CD4-positive, alpha-beta T cell treated with Interleukin-4 for 1 hour (primary cell): ENCODE measurements at places on chromosomes 1 and 21.
A peak's percentile ranks its signal among the peaks of the same experiment; 100 is the strongest.

DNA sequence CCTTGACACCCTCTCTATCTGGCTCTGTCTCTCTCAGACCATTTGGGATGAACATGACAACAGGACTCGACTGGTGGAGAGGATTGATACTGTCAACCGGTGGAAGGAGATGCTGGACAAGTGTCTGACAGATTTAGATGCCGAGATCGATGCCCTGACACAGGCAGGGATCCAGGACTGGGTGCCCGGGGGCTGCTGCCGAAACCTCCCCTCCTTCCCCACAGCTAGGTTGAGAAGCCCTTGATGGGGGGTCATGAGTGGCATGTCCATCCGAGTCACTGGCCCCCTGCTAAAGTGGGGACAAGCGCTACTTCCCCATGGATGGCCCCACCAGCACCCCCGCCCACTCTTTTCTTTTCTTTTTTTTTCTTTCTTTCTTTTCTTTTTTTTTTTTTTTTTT lies 1.2 kb downstream of the TEKT2 start:
- no peak for DNase-seq

DNA sequence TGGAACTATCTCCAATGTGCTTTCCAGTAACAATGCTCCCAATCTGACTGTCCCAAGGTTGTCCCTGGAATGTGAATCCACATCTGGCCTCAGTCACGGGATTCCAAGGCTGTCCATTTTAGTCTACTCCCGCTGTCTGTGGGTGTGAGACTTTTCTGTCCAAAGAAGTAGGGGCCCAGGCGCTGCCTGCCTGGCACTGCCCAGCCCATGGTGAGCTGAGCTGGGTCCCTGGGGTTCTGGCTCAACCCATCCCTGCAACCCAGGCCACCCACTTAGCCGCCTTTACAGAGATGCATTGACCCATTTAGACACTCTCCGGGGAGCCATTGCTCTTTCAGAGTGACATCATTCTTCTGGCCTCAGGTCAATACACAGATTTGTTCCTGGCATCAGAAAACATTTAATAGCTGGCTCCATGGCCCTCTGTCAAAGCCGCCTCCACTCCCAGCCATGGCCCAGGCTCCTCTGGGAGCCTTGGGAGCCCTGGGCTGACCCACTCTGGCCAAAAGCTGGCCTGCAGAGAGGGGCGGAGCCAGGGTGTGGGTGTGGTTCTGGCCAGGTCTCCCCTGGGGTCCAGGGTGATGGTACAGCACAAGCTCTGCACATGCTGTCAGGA lies 47.2 kb upstream of the PAX7 start:
- no peak for DNase-seq

DNA sequence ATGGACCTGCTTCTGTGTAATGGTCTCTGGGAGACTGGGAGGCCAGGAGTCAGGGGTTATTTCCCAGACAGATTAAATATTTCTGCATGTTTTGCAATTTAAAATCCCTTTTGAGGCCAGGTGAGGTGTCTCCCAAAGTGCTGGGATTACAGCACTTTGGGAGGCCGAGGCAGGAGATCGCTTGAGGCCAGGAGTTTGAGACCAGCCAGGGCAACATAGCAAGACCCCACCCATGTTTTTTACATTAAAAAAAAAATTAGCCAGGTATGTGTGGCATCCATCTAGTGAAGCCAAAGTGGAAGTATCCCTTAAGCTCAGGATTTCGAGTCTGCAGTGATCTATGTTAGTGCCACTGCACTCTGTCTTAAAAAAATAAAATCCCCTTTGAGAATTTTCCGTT lies 34.1 kb downstream of the ECHDC2 start:
- DNase-seq: no peak

- peak; percentile 84 for DNase-seq
These were observed 20.9 kb upstream of the NCMAP start for GRCh38 chr1:24535021-24535424.

DNA sequence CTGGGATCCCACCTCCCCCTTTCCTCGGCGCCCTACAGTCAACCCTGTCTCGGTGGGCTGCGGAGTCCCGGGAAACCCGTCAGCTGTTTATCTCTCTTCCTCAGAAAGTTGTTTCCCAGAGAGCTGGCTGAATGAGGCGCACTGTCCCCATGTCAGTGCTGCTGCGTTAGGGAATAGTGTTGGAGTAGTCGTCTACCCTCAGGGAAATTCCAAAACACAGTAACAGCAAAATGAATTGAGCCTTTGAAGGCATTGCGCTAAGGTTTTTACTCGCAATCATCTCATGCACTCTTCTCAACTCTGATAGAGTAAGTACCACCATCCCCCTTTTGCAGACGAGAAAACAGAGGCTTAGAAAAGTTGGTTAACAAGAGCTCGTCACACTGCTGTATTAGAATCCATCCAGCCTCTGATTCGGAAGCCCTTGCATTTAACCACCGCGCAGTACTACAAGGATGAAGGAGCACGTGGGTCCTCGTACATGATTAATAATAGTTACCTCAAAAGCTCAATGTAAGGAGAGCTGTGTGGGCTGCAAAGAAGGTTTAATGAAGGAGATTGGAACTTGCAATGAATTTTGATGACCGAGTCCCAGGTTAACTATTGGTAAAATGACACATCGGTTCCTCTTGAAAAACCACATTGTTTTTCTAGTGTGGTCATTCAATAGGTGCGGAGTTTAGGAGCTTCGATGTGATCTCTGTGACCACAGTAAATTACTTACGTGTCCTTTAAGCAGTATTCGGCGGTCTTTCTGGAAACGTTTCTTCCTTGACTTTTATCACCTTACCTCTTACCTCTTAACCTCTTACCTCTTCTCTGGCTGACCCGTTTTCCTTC lies 788 bp upstream of the EDEM3 start:
- DNase-seq: peak; percentile 41

DNA sequence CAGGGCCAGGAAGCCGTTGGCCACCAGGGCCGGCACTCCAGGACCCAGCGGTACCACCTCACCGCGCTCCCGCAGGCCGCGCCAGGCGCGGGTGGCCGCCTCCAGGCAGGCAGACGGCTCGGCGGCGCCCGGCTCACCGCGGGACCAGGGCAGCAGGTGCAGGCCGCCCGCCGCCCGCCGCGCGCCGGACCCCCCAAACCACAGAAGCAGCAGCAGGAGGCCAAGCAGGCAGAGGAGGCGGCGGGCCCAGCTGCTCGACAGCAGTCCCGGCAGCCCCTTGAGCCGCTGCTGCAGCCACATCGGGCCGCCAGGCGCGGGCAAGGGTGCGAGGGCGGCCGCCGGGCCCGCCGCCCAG lies 312 bp downstream of the KIAA2013 start:
- DNase-seq: no peak

DNA sequence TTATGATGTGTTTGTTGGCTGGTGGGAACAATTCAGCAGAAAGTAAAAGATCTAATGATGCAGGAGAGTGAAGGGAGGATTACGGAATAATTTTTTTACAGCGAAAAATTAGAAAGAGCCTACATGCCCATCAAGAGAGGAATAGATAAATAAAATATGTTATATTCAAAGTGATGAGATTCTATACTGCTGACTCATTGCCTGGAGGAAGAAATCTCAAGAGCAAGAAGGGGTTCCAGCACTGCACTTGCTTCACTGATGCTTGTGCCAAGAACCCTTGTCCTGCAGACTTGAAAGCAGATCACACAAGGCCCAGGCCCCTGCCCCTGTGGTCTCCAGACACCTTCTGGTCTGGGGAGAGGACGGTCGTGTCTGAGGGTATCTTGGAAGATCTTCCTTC lies 295.1 kb upstream of the POU3F1 start:
- DNase-seq: no peak

DNA sequence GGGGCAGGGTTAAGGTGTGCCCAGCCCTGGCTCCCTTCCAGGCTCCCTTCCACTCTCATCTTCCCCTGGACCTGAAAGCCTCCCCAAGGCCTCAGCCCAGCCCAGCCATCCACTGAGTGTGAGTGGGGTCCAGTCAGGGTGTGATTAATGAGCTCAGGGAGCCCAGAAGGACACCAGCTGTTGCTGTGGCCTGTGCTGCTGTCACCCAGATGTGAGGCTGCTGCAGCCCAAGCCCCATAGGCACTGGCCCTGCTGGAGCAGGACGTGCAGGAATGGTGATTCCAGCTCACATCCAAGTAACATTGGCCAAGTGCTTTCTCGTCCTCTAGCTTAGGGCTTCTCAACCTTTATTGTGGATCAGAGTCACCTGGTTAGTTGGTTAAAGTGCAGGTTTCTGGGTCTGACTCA lies 77.6 kb downstream of the EPHB2 start:
- DNase-seq: no peak

DNA sequence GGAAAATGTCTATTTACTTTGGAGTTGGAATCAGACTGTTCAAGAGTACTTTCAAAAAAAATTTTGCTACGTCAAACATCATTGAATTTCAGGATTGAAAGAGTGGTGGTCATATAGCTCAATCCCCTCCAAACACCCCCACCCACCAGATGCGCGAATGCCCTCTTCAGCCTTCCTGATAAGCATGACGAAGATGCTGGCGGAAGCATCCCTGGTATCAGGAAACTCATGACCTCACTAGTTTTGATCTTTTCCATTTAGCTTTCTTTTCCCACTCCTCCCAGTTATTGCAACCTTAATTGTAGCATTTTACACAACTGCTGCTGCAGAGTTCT lies 104.4 kb downstream of the LEPR start:
- DNase-seq: no peak

- peak; percentile 47 for DNase-seq
These were observed 61.2 kb upstream of the MCOLN3 start for GRCh38 chr1:85109475-85109874.

- no peak for DNase-seq
These were observed 8.0 kb upstream of the LEPR start for GRCh38 chr1:65412256-65412983.

GRCh38 chr1:110123224-110123623 lies 11.0 kb downstream of the UBL4B start:
- DNase-seq: no peak

- DNase-seq: no peak
These were observed 263.7 kb upstream of the SGIP1 start for GRCh38 chr1:66270119-66270812.

- no peak for DNase-seq
These were observed 879 bp upstream of the WLS start for GRCh38 chr1:68233202-68233601.

DNA sequence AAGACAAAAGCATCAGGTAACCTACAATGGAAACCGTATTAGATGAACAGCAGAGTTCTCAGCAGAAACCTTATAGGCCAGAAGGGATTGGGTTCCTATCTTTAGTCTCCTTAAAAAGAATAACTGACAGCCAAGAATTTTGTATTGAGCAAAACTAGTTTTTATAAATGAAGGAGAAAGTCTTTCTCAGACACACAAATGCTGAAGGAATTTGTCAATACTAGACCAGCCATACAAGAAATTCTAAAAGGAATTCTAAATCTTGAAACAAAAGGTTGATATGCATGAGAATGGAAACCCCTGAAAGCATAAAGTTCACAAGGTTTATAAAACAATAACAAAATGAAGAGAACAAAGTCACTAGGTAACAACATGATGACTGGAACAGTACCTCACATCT lies 58.1 kb downstream of the NEK7 start:
- DNase-seq: no peak

GRCh38 chr1:48182439-48182838 lies 40.1 kb upstream of the SLC5A9 start:
- DNase-seq: no peak

DNA sequence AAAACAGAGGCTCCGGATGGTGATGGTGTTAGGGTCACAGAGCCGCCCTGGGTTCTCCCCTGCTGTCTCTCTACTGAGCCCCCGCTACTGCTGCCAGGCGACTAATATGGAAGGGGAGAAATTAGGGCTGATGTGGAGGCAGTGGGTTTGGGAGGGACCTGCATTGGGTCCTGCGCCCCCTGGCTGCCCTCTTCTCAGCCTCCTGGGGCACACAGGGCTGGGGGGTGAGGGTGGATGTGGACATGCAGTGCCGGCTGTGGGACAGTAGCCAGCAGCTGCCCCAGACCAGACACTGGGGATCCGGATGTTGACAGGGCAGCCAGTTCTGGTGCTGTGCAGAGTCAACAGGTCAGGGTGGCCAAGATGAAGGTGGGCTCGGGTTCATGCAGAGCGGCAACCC lies 1.5 kb upstream of the CLCNKB start:
- no peak for DNase-seq

- DNase-seq: no peak
These were observed 43.0 kb downstream of the TNFRSF8 start for GRCh38 chr1:12106153-12106552.

- DNase-seq: no peak
These were observed 93.8 kb downstream of the C21orf91 start for GRCh38 chr21:17725339-17725738.

- DNase-seq: no peak
These were observed 151.7 kb downstream of the ZC3H11B start for GRCh38 chr1:219460896-219461815.

DNA sequence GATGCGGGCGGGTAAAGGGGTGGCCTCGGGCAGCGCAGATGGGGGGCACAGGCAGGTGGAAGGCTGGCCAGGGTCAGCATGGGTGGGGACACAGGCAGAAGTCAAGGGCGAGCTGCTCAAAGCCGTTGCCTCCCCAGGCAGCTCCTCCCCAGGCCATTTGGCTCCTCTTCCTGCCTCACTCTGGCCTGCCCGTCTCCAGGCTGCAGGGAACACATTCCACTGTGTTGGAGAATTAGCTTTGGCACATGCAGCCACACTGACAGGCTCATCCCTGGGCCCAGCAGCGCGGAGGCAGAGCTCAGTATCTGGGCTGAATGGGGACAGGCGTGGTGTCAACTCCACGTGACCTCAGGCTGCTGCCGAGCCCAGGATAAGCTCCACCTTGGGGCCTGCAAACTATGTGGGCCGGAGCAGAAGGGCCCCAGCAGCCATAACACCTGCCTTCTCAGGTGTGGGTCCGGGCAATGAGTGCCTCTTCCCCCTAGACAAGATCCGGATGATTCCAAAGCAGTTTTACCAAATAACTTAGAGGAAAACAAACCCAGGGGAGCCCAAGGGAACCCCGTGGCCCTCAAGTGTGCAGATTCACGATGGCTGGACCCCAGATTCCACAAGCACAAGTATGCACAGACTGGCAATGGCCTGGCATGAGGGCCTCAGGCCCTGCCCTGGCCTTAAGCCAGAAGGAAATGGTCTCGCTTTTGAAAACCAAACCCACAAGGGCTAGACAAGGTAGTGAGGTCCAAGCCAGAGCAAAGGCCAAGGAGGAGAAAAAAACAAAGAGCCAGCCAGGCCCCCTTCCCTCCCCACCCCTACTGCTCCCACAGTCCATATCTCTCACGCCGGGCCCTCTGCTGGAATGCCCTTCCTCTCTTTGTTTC lies 40.2 kb downstream of the HSPG2 start:
- DNase-seq: no peak

DNA sequence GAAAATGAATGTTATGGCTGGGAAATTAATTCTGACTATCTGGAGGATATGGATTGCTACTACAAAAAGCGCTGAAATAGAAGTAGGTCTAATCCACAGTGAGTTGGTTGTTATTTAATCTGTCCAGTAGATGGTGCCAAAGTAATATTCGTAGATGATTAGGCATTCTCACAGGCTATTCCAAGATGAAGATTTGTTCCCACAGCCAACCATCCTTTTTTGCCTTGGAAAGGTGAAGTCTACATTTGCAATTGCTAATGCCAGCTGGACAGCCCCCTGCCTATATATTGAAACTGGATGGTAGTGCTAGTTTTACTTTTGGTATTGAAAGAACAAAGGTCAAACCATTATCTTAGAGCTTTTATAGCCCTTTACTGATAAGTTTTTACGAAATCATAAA lies 43.8 kb downstream of the RBM11 start:
- peak; percentile 34 for DNase-seq
